ENCODE measurements at places on chromosomes 1 and 21.

DNA sequence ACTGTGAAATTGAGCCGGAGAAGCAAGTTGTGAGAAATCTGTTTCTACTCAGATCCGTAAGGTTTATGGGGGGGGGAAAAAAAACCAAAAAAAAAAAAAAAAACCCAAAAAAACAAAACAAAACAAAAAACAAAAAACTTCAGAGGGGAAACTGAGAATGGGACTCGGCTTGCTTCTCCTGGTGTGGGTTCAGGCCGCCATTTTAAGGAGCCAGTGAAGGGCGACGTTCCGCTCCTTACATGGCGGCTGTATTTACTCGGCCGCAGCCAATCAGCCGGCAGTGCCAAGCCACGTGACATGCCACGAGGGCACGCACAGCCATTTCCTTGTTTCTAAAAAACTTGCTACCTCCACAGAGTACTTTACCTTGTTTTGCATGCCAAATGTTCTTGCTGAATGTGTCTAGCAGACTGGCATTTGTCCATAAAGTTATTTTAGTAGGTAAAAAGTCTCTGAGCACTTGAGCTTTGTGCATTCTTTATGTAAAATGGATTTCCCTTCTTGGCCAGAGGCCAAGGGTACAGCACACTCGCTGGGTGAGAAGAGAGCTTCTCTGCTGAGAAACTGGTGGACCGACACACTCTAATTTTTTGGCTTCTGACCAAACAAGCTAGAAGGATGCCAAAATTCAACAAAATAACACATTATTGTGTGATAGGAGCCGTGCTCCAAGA, 101.8 kb downstream of the NFIA start:
- peaks cover 27% of the 10 kb centered on the region for H3K4me1 ChIP-seq
- H3K27ac ChIP-seq, result peak overlapping the region; percentile 82
- H3K36me3 ChIP-seq, result peaks cover 5% of the 10 kb centered on the region
- DNase-seq, result peak; percentile 76
- peak overlapping the region; percentile 69 for H3K4me3 ChIP-seq

DNA sequence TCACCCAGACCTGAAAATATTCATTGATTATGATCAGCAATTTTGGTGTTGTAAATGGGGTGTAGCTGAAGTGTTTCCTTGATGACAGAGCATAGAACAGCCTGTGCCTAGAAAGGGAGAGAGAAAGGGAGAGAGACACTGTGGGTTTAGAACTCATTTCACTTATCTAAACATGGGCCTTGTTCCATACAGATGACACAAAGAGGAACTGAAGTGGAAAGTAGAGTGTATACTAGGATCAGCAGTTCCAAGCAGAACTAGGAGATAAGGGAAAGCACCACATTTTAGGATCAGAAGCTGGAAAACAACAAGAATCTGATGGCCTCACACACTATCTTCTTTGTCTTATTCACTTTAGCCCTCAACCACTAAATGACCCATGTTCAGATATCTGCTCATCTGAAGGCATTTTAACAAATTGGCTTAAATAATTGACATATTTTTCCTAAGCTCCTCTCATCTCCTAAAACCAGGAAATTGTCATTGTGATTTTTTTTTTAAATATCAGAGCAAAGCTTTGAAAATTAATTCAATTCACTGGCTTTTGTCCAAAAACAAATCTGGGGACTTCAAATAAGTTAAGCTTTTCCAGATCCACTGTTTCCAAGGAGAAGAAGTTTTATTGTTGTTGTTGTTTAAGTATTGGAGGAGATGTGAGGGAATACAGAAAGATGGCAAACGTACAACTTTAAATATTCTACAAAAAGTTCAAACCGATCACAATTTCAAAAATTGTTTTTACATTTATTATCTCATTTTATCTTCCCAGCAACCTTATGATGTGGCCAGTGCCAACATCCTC, 103.8 kb downstream of the LYPLAL1 start:
- H3K4me3 ChIP-seq, result no peak overlapping the region
- H3K4me1 ChIP-seq, result no peaks in the 10 kb centered on the region
- no peak for DNase-seq
- no peak overlapping the region for H3K27ac ChIP-seq
- H3K36me3 ChIP-seq, result no peaks in the 10 kb centered on the region

GRCh38 chr1:153534226-153534924, 1.4 kb downstream of the S100A6 start:
- peak overlapping the region; percentile 75 for H3K27ac ChIP-seq
- no peaks in the 10 kb centered on the region for H3K27me3 ChIP-seq
- peaks cover 27% of the 10 kb centered on the region for H3K36me3 ChIP-seq
- DNase-seq, result peak; percentile 73
- peak overlapping the region; percentile 99 for H3K4me3 ChIP-seq
- peaks cover 55% of the 10 kb centered on the region for H3K4me1 ChIP-seq

DNA sequence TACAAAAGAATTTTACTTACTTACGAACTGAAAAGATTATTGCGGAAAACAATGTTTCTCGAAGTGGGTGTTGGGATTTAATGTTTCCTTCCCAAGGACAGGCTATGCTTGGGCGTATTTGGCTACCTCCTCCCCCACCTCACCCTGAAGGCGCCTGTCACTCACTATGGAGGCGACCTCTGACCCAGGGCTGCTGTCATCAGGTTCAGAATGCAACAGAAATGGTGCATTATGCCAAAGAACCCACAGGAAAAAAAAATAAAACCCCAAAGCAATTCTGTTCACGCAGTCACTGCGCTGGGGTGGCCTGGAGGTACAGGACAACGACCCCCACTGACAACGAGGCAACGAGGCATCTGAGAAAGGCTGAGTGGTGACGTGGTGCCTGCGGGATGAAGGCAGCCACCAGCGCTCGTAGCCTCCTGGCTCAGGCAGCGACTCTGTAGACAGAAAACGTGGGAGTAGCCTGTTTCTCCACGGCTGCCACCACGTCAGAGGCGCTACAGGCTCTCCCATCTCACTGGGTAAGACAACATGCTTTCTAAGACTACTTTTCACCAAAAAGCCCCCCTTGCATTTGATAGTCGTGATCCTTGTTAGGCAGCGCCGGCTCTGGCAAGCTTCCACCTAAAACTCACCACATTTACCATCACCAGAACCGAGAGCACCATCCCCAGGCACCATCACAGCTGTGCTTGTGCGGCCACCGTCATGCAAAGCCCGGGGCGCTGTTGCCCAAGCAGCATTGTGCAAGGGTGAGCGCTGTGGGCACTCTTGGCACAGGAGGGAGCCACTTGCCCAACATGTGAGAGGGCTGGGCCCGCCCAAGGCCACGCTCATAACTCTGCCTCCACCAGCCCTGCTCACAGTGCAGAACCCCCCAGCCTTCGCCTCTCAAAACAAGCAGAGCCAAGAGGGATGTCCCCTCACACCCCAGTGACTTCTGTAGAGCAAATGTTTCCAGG, 14.3 kb downstream of the NADK start:
- H3K27ac ChIP-seq, result peak overlapping the region; percentile 87
- H3K36me3 ChIP-seq, result peaks cover 94% of the 10 kb centered on the region
- H3K4me1 ChIP-seq, result peaks cover 31% of the 10 kb centered on the region

DNA sequence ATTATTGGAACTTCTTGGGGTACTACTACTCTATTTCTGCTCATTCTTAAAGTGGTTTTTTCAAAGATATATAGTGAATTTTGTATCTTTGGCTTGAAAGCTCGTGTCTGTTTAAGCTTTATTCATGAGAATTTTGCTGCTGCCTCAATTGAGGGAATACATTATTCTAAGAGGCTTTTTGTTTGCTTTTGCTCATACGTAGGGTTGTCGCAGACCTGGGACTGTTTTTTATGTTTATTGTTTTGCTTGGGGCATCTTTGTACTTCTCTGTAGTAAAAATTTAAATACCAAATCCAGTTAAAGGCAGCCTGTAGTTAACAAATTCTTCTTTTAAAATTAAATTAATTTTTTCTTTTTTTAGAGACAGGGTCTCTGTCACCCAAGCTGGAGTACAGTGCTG, 62.3 kb downstream of the ANGPTL1 start:
- H3K4me1 ChIP-seq, result peaks cover 8% of the 10 kb centered on the region
- H3K36me3 ChIP-seq, result no peaks in the 10 kb centered on the region
- no peak for DNase-seq
- H3K27me3 ChIP-seq, result no peaks in the 10 kb centered on the region

DNA sequence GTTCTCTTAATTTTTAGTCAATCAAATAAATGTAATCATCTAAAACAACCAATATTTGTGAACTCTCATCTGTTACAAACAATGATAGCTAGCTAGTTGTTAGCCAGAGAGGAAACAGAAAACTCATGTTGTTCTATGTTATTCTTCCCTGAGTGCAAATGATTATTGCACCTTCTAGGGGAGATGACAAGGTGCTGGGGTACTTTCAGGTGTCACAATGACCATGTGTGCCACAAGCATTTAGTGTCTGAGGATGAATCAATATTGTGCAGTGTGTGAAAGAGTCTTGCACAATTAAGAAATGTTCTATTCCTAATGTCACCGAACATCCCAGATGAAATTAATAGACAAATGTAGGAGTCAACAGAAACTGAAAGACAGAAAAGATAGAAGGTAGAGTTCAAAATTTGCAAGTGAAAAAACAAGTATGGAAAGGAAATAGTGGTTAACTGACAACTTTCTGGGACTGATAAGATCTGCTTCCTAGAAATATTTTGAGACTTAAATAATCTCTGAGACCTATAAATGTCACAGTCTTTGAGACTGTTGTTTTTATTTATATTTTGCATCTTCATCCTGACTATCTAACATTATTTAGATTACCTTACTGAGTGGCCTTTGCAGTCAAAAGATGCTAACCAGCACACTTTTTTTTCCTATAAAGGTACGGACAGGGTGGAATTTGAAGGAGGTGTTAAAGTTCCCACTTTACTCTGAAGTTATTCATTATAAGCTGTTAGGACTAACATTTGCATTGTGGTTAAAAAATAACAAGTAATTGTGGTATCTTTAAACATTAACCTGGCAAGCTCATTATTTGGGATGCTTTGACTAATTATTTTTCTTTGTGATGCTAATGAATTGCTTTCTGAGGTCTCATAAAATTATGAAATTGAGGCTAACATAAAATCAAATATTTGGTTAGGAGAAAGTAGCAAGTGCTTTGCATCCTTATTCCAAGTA, 21.6 kb upstream of the DPYD start:
- peaks cover 13% of the 10 kb centered on the region for H3K4me1 ChIP-seq
- no peak for DNase-seq
- H3K27me3 ChIP-seq, result no peaks in the 10 kb centered on the region
- no peak overlapping the region for H3K27ac ChIP-seq

DNA sequence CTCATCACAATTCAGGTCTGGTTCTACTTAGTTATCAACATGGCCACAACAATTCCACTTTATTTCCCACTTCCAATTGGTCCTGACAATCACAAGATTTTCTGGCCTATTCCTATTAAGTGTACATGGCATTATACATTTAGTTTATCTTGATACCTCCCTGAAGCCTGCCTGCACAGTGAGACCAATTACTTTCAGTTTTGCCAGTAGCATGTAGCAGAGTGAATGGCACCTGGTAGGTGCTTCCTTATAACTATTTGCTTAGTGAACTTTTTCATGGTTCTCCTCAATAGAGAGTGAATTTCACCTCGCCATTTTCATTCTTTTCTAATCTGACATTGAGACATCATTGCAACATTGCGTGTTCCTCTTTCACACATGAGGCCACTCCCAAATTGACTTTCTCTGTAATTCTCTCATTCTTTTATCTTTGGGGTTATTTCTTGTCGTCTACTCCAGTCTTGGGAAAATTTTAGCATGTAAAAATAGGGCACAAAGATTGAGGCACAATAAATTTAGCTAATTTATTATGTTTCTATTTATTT, 124.3 kb downstream of the DISC1 start:
- no peak for DNase-seq
- no peaks in the 10 kb centered on the region for H3K4me1 ChIP-seq
- no peaks in the 10 kb centered on the region for H3K27me3 ChIP-seq
- H3K27ac ChIP-seq, result no peak overlapping the region

DNA sequence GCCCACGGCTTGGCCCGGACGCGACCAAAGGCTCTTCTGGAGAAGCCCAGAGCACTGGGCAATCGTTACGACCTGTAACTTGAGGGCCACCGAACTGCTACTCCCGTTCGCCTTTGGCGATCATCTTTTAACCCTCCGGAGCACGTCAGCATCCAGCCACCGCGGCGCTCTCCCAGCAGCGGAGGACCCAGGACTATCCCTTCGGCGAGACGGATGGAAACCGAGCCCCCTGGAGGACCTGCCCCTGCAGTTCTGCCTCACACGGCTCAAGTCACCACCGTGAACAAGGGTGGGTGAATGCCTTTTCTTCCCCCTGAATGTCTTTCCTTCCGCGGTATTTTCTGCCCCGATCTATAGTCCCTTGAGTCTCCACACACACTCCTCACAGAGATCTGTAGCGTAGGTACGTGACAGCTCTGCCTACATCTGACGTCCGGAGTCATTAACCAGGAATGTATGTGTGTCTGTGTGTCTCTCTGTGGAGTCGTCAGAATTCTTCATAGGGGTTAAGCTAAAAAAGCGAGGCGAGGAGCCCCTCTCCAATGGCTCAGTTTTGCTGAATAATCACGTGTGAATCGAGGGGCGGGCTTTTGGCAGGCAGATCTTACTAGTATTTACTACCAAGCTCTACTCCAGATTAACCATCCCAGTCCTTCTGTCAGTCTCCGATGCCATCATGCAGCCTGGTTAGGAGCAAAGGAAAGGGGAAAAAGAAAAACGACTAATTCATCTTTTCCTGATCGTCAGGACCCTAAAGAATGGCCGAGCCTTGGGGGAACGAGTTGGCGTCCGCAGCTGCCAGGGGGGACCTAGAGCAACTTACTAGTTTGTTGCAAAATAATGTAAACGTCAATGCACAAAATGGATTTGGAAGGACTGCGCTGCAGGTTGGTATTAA, at the start of gene CDKN2C:
TSS of gene CDKN2C (plus strand) at position 635 of the 898 bp plus-strand sequence. CDS start at position 759, 124 bp downstream.
- peak; percentile 87 for DNase-seq
- peak within 1 kb of the TSS; percentile 96 for H3K27ac ChIP-seq
- H3K27me3 ChIP-seq, result no peaks in the 10 kb centered on the region
- H3K36me3 ChIP-seq, result peaks cover 18% of the 10 kb centered on the region

DNA sequence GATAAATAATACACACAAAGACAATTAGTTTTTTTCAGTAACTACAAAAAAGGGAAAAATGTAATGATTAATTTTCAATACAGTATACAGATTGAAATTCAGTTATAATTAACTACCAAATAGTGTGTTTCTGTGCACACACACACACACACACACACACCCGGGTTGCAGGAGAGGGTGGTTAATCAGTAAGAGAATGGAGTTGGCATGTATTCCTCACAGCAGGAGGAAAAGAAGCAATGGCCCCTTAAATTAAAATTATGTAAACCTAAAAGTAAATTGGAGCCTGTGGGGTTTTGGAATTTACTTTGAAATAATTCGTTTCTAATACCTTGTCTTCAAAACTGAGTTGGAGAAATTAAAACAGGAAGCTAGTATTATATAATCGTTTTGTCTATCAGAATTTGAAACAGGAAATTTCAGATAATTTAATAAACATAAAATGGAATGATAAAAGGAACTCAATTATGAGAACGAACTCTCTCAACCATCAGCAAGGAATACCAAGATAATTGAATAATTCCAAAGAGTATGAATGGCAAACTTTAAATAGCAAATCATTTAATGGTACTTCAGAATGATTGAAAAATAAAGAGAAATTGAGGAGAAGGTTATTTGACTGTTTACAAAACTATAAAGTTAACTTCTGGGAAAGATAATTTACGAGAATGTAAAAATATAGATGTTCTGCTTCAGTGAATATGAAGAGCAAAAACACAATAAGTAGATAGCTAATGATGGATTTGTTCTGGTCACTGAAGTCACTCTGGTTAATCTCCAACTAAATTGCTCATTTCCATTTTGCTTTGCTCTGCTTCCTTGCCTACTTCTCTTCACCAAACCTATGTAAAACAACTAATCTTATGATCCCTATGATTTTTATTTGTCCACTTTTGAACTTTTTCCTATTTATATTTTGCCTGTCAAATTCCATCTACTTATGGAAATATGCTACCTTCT, 547.9 kb upstream of the ZP4 start:
- no peaks in the 10 kb centered on the region for H3K27me3 ChIP-seq
- no peak for DNase-seq
- H3K4me1 ChIP-seq, result no peaks in the 10 kb centered on the region
- no peak overlapping the region for H3K27ac ChIP-seq
